ENCODE measurements at places on chromosomes 2 and 18. TPM values are rescaled to one million over a fixed set of nuclear protein-coding genes. Genes with fewer than 3 reads are reported as not detected.

DNA sequence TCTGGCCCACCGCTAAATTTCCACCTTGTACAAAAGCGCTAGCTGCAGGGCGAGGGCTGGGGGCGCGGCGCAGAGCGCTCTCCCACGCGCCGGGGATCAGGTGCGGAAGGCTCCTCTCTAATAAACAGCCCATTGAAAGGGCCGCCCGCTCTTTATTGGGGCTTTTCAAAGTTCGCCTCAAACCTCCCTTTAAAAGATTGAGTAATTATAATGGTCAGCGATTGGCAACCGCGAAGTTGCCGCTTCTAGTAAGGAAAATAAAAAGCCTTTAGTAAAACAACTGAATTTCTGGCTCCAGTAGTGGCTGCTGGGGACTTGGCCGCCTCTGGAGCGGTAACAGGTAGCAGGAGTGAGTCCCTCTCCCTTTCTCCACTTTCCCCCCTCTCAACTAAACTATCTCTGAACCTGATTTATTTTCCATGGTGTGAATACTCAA lies 755 bp downstream of the NEUROD1 start:
- DNase-seq, result no peak

Gene LDLRAD4
- total RNA-seq, result 17.0 TPM

Gene MZT2B
- 240 TPM for total RNA-seq

Gene CPO
- total RNA-seq, result not detected

DNA sequence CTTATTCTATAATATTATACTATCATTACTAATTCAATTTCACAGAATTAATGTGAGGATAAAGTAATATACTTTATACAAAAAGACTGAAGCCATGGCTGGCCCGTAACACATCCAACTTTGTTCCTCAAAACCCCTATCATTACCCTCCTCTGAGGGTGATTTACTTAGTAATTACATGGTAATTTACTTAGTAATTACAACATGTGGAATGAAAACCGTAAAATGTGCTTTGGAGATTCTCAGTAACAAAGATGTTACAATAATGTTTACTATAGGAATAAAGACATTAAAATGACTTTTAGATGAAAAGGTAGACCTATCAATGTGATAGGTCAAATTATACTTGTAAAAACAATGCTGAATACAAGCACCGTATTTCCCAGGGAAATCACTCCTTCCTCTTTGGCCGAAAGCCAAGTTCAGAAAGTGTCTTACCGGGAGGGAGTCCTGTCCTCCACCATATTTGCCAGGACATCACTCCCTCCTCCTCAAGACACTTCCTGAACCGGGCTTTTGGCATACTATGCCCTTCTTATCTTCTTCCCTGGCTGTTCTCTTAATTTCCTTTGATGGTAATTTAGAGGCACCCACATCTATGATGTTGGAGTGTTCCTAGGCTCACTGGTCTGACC lies 1047.8 kb downstream of the SOCS6 start:
- DNase-seq, result no peak

- no peak for DNase-seq
Measured at GRCh38 chr2:75574106-75574505, 13.4 kb upstream of the EVA1A start.

GRCh38 chr2:188852772-188853171 lies 121.4 kb upstream of the COL3A1 start:
- DNase-seq, result no peak

Gene BMP10
- not detected for total RNA-seq

GRCh38 chr2:23347471-23348092 lies 37.4 kb upstream of the KLHL29 start:
- DNase-seq, result no peak

DNA sequence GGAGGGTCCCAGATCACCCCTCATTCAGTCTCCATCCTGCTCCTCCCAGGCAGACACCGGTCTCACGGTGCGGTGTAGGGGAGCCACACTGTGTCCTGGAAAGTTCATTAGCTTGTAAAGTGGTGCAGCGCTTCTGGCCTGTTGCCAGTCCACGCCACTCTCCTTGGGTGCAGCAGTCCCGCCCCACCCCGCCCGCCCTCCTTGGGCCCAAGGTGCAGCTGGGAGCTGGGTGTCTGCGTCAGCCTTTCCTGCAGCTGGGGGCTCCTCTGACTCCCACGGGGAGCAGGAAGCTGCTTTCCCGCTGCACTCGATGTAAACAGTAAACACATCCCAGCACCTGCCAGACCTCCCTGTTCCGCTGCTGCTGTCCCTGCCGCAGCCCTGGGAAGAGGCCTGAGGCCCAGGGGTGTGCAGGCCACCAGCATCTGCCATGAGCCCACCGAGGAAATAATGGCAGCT lies 53.8 kb upstream of the ASB18 start:
- DNase-seq, result peak; percentile 28

DNA sequence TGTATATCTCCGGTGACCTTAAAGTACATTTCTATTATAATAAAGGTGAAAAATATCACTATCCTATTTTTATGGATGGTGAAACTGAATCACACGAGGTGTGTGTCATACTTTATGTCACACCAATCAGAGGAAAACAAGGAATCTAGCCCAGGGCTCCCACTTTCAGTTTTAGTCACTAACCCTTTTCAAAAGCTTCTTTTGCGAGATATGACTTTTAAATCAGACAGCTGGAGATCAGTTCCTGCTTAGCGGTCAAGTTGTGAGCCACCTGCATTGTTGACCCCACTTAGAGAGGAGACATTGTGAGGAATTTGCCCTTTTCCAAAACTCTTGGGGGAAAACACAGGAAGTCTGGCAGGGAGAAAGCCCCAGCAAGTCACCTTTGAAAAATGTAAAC lies 70.5 kb downstream of the CPS1 start:
- DNase-seq, result no peak

GRCh38 chr2:47644351-47644750 lies 138.6 kb upstream of the MSH6 start:
- no peak for DNase-seq

- DNase-seq, result no peak
Measured at GRCh38 chr2:468648-469336, 180.9 kb upstream of the ALKAL2 start.

- no peak for DNase-seq
Measured at GRCh38 chr18:38790303-38790702, 1224.7 kb upstream of the CELF4 start.

DNA sequence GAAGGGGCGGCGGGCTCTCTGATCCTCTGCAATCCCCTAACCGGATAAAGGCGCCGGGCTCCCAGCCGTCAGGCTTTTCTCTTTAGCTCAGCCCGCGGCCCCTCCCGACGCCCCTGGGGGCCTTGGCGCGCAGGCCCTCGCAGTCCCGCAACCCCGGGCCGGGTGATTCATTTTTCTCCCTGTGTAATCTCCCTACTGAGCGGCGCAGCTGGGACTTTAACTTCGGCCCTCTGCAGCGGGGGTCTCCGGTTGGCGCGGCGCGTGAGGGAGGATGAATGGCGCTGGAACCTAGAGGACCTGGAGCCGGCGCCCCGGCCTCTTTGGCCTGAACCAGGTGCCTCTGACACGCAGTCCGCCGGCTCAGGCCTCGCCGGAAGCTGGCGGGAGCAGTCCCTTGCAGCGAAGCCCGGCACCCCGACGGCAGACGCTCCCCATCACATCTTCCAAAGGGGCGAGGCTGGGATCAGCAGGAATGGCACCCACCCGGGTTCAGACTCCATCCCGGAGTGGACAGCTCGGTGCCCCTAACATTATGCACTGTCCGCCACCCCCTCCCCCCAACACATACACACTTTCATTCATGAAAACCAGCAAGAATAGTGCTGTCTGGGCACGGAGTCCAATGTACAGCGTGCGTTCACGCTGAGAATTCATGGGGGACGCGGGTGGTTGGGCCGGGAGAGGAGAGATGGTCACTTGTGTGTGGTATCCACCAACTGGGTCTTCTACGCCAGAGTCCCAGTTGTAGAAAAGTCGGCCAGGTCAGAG lies 1.2 kb downstream of the CNGA3 start:
- DNase-seq, result no peak

DNA sequence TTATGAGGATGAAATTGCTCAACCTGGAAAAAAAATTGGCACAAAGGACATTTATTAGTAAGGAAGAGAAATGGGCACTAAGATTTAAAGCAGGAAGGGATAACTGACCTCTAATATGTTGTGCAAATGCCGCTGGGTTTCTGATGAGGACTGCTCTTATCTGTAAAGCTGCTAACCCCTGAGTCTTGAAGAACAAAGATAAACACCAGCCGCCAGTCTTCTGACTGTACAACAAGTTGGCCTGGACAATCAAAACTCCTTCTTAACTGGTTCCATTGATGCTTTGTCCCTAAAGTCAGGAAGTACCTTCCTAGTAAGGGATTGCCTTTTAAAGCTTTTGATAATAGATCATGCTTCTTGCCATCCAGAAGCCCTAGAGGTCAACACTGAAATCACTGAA lies 301.8 kb downstream of the TRIB2 start:
- DNase-seq, result no peak

Gene CD8B2
- 0.22 TPM for total RNA-seq

- peak; percentile 56 for DNase-seq
Measured at GRCh38 chr2:233408366-233409285, 54.3 kb downstream of the DGKD start.

- DNase-seq, result no peak
Measured at GRCh38 chr2:10372203-10372861, 69.6 kb downstream of the HPCAL1 start.

GRCh38 chr2:3563521-3563976 lies 5.4 kb upstream of the RNASEH1 start:
- no peak for DNase-seq

Gene TMEM237
- 7.1 TPM for total RNA-seq

DNA sequence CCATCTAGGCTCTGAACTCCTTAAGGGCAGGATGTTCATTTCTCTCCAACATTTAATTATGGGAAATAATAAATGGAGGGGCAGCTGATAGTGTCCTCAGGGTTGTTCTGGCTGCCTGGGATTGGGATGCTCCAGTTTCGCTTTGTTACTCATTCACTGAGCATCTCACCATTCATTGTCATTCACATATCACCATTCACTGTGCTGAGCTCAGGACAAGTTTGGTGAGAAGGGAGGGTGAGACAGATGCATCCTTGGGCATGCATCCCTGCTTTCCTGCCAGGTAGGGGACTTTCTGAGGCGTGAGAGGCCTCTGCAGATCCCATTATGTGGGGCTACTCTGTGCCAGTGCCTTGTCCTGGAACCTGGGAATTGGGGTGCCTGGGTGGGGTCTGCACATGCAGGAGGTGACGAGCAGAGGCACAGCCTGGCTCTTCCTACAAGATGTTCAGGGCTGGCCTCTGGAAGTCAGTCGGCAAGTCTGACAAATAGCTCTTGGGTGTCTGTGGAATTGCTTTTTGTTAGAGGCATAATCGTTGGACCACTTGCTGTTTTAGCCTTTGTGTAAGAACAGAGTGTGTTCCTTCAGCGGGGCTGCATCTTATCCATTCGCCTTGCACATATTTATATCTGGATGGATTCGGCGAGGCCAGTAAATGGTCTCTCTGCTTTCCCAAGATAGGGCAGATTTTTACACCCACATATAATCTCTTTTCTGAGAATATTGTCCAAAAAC lies 323.2 kb upstream of the THSD7B start:
- no peak for DNase-seq

DNA sequence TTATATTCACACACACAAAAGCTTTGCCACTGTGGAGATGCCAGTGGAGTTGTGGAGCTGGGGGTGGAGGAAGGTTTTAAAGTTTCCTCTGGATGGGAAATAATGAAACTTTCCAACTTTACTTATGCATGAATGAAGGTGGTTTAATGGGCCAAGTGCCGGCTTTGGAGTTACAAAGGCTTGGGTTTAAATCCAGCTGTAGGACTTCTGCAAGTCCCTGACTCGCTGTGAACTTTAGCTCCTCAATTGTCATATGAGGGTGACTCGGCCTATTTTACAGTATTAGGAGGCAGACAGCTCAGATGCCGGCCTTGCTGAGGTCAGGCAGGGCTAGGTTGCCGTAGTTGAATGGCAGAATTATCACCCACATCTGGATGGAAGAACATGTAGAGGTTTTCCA lies 415.8 kb upstream of the TRIB2 start:
- DNase-seq, result no peak

Gene DNAH7
- 0.91 TPM for total RNA-seq

- DNase-seq, result no peak
Measured at GRCh38 chr2:3321825-3322224, 55.8 kb downstream of the EIPR1 start.

GRCh38 chr2:69477627-69478026 lies 40.4 kb upstream of the NFU1 start:
- no peak for DNase-seq

Gene MAPK4
- 0.27 TPM for total RNA-seq

Gene MRO
- 0.05 TPM for total RNA-seq

GRCh38 chr18:22974001-22974400 lies 40.9 kb downstream of the RBBP8 start:
- no peak for DNase-seq

GRCh38 chr18:8835521-8835953 lies 130.2 kb downstream of the MTCL1 start:
- DNase-seq, result no peak

DNA sequence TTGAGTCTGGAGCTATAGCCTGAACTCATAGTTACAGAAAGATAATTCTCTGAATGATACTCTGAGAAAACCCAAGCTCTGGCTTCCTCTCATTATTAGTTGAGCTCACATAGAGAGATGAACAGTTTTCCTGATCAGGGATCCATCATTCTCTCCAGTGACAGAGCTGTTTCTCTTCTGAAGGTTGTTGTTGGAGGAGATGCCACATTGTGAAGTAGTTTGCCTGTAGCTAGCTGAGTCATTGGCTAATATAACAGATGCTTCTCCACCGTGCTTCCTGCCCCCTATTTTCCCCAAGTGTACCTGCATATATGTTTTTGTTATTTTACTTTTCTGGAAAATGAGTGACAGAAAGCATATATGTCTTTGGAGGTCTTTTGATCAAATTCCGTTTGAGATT lies 64.6 kb downstream of the OSBPL6 start:
- no peak for DNase-seq

Data from colonic mucosa (tissue), 4 donors.